ENCODE measurements at places on chromosomes 12 and 14. TPM values are rescaled to one million over a fixed set of nuclear protein-coding genes. Genes with fewer than 3 reads are reported as not detected.

GPRC5A gene
- total RNA-seq: 1.6 TPM

PGF gene
- total RNA-seq: 2.3 TPM

KRT82 gene
- total RNA-seq: not detected

BMP4 gene
- total RNA-seq: 8.3 TPM

STON2 gene
- 6.6 TPM for total RNA-seq

- DNase-seq: no peak
These were observed 491.4 kb downstream of the APAF1 start for GRCh38 chr12:99136516-99136915.

- DNase-seq: peak; percentile 4
These were observed 67.8 kb upstream of the LTA4H start for GRCh38 chr12:96103067-96103644.

GRCh38 chr12:53777936-53778644 lies 26.3 kb upstream of the CISTR start:
- no peak for DNase-seq

DNA sequence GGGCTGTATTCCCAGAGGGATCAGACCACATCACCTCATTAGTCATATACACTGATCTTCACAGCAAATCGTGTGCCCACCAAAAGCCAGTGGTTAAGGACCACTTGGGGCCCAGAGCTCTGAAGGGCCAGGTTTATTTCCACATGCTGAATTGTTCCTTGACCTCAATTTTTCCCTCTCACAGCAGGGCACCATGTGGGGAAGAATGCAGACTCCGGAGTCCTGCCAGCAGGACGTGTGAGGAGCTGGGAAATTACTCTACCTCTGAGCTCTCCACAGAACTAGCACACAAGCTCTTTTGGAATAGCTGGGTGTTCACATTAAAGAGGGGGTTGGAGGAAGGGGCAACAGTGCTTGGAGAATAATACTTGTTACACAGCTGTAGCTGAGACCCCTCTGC lies 57.6 kb upstream of the SEL1L start:
- no peak for DNase-seq

All from body of pancreas (tissue), 4 donors.